ENCODE measurements at places on chromosomes 6 and 20.

DNA sequence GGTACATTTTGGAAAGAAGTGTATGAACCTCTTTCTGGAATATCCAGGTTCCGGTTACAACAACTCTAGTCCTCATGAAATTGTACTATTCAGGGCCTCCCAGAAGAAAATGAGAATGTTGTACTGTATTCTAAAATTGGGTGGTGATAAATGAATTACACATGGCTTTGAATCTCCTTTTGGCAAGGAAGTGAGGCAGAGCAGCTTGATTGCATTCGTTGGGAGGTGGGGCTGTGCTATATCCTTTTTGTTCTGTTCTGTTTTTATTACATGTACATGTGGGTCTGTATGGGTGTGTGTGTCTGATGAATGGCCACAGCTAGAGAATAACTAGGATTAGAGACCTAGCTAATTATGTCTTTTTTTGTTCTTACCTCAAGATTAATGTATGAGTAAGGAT is 37.8 kb upstream of the SNRPB2 start:
- DNase-seq, result no peak

- DNase-seq, result no peak
These were observed 25.0 kb upstream of the SCGN start for GRCh38 chr6:25627001-25627400.

- no peak for DNase-seq
These were observed 311.0 kb downstream of the CENPW start for GRCh38 chr6:126650931-126651330.

- DNase-seq, result no peak
These were observed 38.3 kb downstream of the COX4I2 start for GRCh38 chr20:31675828-31676608.

- no peak for DNase-seq
These were observed 100.0 kb downstream of the CD24 start for GRCh38 chr6:106874481-106874880.

Data from psoas muscle (tissue), 8 donors.